NCI-H2107 (cell line): ENCODE measurements at places on chromosomes 1 and 21.

GRCh38 chr1:2128189-2128901 is 66.2 kb downstream of the FAAP20 start:
- DNase-seq = no peak

- DNase-seq = no peak
Observed at GRCh38 chr1:200338451-200338850, 71.4 kb downstream of the ZNF281 start.

- no peak for DNase-seq
Observed at GRCh38 chr1:68046885-68047658, 3.4 kb downstream of the DIRAS3 start.

GRCh38 chr1:110356379-110356778 is 17.2 kb downstream of the RBM15 start:
- no peak for DNase-seq

- no peak for DNase-seq
Observed at GRCh38 chr1:40315795-40316594, 1.1 kb downstream of the COL9A2 start.

- DNase-seq = no peak
Observed at GRCh38 chr1:162899422-162900146, 38.6 kb upstream of the CCDC190 start.

- no peak for DNase-seq
Observed at GRCh38 chr1:201220388-201220715, 29.7 kb downstream of the IGFN1 start.

- peak; percentile 45 for DNase-seq
Observed at GRCh38 chr1:197486946-197487345, 218.9 kb downstream of the CRB1 start.

- DNase-seq = no peak
Observed at GRCh38 chr1:35553851-35554250, 3.4 kb downstream of the KIAA0319L start.

DNA sequence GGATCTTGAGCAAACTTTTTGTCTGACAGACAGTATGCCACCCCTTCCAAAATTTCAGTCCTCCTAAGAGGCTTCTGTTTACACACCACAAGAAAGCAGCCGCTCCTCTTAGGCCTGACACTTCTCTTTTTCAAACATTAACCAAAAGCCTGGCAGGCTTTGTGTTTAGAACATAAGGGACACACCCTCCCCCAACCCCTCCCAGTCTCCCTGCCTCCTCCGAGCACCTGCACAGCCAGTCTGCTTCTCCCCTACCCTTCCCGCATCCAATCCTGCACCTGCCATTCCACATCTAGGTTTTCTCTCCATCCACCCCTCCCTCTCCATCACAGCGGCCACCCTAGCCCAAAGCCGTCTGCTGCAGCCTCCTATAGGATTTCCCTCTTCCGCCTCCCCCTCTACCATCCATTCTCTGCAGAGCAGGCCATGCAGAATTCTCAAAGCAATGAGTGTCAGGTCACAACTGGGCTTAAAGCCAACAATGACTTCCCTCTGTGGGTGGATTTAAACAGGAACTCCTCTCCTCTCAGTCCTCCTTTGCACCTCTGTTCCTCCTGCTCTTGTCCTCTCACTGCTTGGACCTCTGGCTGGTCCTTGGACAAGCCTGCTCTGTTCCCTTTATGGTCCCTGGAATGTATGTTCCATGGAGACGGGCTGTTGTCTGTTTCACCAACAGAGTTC is 478.2 kb downstream of the NPHP4 start:
- no peak for DNase-seq

GRCh38 chr1:72197786-72198185 is 84.6 kb downstream of the NEGR1 start:
- no peak for DNase-seq

- DNase-seq = no peak
Observed at GRCh38 chr21:35628316-35628715, 432.0 kb downstream of the SETD4 start.

- no peak for DNase-seq
Observed at GRCh38 chr1:58978096-58978495, 194.2 kb upstream of the JUN start.

DNA sequence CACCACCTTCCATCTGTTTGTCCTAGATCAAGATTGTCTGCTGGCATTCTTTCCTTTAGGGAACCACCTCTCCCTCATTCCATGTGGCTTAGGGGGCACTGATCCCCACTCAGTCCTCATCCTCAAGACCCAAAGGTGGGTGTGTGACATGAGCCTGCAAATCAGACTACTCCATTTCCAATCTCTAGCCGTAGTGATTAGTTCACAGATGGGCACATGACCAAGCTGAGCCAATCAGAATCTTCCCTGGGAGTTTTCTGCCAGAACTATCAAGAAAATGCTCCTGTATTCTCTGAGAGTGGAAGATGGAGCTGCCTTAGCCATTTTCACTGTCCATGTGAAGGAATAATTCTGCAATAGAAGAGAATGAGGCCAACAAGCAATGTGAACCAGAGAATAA is 19.3 kb upstream of the PTPRF start:
- DNase-seq = no peak

GRCh38 chr1:181659321-181659957 is 176.1 kb downstream of the CACNA1E start:
- DNase-seq = no peak

- no peak for DNase-seq
Observed at GRCh38 chr1:21671915-21672314, 2.8 kb upstream of the RAP1GAP start.
